LoVo (cell line): ENCODE measurements at places on chromosomes 5 and 9.

- no peak for DNase-seq
Observed at GRCh38 chr9:85554349-85554748, 187.4 kb downstream of the AGTPBP1 start.

DNA sequence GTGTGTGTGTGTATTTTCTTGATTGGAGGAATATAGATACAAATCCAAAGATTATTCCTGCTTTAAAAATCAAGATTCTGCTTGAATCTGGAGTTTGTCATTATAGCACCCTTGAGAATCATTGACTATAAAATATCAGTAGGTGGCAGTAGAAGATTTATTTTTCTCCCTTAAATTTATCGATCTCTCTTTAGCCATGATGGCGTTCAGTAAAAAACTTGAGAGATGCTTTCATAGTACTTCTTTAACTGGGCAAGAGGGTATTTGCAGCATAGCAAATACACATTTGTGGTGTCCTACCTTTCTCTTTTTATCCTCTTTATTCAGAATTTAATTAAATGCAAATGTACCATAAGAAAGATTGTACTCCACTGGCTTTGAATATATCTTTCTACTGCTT, 307.7 kb downstream of the ADGRV1 start:
- DNase-seq: peak; percentile 66

DNA sequence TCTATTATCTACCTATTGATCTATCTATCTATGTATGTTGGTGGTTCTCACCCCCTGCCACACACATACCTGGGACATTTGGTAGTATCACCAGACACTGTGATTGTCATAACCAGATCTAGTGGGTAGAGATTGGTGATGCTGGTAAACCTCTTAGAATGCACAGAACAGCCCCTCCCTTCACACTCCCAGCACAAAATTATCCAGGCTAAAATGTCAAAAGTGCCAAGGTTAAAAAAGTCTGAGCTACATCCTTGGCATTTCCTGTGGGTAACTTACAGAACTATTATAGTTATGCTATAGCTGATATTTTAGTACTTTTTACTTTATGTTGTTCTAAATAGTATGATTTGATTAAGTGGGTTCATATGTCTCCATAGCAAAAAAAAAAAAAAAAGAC, 151.0 kb downstream of the FER start:
- no peak for DNase-seq

DNA sequence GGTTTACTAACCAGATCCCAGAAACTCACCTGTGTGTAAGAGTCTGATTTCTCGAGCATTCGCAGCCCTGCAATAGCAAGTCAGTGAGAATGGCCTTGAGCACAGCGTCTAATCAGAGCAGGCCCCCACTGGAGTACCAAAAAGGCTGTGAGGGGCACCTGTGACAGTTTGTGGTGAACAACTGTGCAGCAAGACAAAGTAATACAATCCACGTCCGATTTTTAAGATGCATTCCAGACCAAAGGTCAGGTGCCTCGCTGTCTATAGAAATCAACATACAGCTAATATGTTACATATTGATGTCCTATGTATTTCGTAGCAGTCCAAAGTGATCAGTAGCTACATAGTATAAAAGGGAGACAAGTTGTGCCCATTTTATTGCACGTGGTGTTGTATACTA, 55.7 kb upstream of the BOD1 start:
- no peak for DNase-seq

DNA sequence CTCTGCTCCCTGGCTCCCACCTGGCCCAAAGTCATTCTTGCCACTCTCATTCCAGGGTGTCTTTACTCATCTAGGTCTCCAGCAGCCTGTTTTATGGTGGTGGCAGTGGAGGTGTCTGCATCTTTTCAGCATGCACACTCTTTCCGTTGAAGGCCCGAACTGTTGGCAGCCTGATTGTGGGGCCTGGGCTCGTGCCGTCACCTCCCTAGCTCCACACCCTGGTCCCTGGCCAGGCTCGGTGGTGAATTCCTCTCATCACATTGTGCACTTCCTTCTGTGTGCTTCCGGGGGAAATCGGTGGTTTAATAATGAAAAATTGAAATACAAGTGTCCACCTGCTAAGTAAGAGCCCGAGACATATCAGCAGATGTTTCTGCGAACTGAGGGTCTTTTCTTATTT, 214.3 kb downstream of the TRIO start:
- DNase-seq: no peak

GRCh38 chr9:105484226-105484625, 36.4 kb downstream of the FSD1L start:
- peak; percentile 53 for DNase-seq

GRCh38 chr9:79176014-79176697, 395.6 kb upstream of the TLE4 start:
- no peak for DNase-seq
